Effector CD8-positive, alpha-beta T cell (primary cell): ENCODE measurements at places on chromosomes 11 and 22.
A peak's percentile ranks its signal among the peaks of the same experiment; 100 is the strongest.

DNA sequence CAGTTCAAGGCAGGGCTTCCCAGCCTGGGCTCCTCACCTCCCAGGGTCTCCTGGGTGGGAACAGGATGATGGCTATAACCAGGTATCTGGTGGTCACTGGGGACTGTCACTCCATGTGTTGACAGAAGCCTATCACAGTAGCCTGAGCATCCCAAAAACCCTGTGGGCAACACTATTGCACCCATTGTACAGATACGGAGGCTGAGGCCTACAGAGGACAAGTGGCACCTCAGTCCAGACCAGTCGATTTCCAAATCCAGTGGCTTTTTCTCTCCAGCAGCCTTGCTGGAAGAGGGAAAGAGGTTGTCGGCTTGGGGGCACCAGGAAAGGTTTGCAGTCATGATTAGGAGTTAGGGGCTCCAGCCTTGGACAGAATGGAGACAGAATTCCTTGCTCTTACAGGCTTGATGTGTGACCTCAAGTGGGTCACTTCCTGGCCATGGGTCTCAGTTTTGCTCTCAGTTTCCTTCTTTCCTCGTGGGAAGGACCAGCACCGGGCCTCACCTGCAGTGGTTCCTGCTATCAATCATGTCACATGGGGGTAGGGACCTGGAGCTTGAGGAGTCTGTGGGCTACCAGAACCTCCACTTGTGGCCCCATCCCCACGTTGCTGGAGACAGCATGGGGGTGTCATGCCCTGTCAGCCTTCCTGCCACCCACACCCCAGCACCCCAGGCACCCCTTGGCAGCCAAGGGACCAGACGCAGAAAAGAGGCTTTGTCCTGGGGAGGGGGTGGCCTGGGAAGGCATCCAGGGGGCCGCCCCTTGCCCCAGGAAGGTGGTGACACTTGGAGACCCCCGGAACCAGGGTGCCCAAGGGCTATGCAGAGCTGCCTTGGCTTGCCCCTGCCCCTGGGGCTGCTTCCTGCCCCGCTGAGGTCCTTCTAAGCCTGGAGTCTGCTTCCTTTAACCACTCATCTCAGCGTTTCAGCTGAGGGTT is 2.1 kb downstream of the EMID1 start:
- no peak for DNase-seq

GRCh38 chr11:24623121-24623520 is 126.3 kb downstream of the LUZP2 start:
- DNase-seq = no peak

GRCh38 chr22:45895436-45896152 is 81.4 kb downstream of the WNT7B start:
- no peak for DNase-seq

- DNase-seq = no peak
Observed at GRCh38 chr11:74057249-74058151, 48.6 kb upstream of the UCP3 start.

GRCh38 chr11:82960779-82961143 is 59.2 kb downstream of the DDIAS start:
- DNase-seq = no peak

GRCh38 chr11:91998481-91998880 is 226.1 kb upstream of the FAT3 start:
- no peak for DNase-seq

DNA sequence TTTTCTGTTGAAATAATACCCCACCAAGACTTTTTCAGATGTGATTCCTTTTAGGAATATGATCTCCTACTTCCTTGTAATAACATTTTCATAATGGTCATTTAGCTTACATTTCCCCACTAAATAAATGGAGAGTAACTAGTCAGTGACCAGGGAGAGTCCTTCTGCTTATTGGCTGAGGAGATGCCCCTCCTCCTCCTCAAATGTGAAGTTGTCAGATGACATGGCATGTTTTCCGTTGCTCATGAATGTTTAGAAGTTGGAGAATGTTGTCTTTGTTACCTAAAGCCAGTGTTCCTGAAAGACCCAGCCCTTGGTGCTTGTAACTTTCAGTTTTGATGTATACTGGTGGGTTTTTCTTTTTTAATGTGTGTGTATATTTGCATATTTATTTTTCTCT is 38.2 kb downstream of the CSRP3 start:
- DNase-seq = no peak

DNA sequence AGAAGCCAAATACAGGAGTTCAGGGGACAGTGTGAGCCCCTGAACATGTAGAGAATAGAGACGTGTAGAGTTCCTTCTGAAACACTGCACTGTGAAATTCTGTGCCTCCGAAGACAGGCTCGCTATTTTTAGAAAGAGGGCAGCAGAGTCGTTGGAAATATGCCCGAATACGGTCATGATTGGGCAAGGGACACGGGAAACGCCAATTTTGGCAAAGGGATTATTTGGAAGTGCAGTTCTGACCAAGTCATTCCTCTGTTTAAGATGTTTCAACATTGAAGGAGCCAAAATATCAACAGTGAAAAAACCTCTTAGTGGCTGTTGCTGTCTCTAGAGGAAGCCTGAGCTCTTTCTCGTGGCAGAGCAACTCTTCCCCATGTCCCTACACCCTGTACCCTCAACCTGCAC is 9.5 kb upstream of the CBX6 start:
- DNase-seq = no peak

- DNase-seq = peak; percentile 27
Observed at GRCh38 chr22:32796865-32797573, 4.5 kb upstream of the TIMP3 start.

DNA sequence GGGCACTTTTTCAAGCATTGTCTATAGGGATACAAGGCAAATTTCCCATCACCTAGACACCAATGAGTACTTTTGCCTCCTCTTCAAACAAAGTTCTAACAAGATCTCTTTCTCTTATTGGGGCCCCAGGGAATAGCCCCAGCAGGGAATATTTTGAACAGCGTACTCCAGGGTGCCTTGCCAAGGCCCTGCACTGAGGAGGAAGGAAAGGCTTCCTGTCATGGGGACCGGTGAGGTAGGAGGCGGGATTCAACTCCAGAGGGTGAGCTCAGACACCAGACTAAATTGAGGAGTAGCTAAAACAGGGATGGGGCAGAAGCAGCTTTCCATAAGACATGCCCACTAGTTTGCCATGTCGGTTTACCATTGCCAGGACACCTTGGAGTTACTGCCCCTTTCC is 28.0 kb upstream of the OR56B4 start:
- no peak for DNase-seq

DNA sequence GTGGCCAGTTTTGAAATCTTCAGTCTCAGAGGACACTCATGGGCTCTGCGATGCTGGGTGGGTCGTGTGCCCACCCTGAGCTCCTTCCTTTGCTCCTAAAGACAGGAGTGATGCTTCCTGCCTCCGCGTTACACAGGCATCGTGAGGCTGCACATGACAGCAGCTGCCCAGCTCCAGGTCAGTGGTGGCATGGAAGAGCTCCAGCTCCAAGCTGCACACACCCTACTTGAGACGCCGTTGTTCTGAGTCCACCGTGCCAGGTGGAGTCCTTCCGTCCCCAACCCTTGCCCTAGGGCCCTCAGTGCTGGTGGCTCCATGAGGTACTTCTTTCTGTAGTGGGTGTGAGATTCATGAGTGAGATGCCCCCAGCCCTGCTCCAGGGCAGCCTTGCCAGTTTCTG is 794.1 kb downstream of the BRD1 start:
- no peak for DNase-seq

- no peak for DNase-seq
Observed at GRCh38 chr11:118008271-118008911, 22.2 kb downstream of the IL10RA start.

GRCh38 chr11:72759468-72759985 is 7.3 kb upstream of the ARAP1 start:
- DNase-seq = no peak
